ENCODE measurements at places on chromosomes 4 and X.

DNA sequence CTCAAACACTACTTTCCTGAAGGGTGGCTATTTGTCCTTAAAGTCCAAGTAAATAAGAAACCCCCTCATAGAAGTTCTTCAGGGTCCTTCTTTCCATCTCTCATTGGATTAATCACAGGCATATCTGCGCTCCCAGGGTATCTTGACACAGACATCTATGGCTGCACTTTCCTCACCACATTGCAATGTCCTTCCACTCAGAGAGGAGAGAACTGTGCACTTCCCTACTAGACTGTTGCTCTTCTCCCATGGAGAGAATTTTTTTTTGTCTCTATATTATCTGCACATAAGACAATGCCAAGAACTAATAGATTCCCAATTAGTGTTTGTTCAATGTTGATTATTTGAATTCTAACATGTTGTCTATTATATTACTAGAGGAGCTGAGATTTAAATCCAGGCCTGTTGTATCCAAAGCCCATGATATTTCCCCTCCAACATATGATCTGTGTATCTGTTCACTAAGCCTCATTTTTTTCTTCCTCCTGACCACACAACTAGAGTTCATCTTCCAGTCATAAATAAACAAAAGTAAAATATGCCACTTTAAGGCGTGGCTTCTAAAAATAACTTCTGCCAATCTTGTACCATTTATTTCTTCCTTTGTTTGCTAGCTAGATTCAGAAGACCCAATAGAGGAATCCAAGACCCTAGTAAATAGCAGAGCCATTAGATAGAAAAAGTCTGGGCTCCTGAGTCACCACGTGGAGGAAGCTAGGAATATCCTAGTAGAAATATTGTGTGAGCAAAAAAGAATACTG lies 61.5 kb upstream of the FAM241A start:
- DNase-seq = no peak

DNA sequence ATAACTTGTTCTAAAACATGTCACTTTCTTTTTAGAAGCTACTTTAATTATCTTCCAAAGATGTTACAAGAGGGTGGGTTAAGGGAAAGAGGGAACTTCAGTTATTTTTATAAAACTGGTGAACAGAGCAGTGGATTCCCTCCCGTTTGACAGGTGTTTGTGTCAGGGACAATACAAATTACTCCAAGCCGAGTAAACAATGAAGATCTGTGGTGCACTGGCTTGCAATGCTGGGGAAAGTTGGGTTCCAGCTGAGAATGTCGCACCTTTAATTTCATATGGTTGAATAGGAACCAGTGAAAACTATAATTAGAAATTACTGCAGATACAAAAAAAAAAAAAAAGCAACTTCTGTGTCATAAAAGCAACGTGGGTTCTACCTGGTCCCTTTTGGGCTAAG lies 98.6 kb upstream of the TTC29 start:
- DNase-seq = no peak

DNA sequence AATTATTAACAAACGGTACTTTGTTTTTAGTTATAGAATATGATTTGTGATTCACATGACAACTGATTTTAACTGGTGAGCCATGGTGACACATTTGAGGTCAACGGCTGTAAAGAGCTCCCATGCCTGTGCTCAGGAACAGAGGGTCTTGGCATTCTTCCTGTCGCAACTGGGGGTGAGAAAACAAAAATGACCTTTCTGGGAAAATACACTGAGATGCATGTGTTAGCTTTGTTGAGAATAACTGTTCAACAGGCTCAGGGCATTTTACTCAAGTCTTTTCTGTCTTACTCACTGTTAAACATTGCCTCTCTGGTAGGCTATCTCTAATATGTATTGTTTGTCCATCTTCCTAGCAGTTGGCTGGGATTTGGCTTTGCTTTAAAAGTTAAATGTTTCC lies 57.1 kb upstream of the HPGD start:
- DNase-seq = no peak

DNA sequence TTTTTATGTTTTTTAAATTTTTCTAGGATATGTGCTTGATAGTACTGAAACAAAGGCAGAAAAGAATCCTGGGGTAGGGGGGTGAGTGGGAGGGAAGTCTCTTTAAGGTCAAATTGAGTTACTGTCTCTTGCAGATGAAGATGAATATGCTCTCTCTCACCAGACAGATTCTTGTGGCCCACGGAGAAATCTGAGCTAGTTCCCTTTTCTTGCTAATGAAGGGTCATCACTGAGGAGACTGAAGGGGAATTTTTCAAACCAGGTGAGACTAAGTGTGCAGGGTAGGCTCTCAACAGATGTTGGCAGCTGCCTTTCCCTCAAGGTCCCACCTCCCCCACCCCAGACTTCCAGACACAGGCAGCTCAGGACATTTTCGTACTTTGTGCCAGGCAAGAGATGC lies 21.5 kb downstream of the FAM9C start:
- DNase-seq = no peak

- DNase-seq = no peak
Observed at GRCh38 chr4:98540803-98541202, 117.6 kb downstream of the TSPAN5 start.

DNA sequence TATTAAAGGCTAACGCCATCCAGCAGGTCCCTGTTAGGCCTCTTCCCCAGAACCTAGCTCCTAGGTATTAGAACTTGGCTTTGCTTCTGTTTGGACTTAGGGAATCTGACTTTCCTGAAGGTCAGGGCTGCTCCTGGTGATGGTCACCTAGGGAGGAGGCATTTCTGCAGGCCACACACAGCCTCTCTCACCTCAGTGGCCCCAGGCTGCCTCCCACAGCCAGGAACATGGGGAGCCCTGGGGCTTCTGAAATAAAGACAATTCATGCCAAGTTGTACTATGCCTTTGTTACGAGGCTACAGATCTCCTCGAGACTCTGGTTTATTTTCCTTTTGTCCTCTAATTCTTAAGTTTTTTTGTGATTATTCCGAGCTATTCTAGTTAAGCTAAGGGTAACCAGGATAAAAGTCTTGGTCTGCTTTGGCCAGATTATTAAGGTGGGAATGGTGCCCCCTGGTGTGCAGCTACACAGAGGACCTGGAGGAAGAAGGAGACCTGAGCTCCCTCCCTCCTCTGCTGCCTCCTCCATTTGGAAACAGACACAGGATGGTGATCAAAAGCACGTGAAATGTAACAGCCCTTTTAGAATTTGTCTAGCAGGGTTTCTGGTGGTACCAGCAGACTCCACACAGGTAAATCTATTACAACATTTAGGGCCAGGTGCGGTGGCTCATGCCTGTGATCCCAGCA lies 131.0 kb downstream of the DCLK2 start:
- peak; percentile 49 for DNase-seq
